IMR-90 (cell line): ENCODE measurements at places on chromosomes 12 and 14. TPM values are rescaled to one million over a fixed set of nuclear protein-coding genes. Genes with fewer than 3 reads are reported as not detected.

BDKRB2 gene
- total RNA-seq: 60.5 and 73.1 TPM in 2 replicates

DNA sequence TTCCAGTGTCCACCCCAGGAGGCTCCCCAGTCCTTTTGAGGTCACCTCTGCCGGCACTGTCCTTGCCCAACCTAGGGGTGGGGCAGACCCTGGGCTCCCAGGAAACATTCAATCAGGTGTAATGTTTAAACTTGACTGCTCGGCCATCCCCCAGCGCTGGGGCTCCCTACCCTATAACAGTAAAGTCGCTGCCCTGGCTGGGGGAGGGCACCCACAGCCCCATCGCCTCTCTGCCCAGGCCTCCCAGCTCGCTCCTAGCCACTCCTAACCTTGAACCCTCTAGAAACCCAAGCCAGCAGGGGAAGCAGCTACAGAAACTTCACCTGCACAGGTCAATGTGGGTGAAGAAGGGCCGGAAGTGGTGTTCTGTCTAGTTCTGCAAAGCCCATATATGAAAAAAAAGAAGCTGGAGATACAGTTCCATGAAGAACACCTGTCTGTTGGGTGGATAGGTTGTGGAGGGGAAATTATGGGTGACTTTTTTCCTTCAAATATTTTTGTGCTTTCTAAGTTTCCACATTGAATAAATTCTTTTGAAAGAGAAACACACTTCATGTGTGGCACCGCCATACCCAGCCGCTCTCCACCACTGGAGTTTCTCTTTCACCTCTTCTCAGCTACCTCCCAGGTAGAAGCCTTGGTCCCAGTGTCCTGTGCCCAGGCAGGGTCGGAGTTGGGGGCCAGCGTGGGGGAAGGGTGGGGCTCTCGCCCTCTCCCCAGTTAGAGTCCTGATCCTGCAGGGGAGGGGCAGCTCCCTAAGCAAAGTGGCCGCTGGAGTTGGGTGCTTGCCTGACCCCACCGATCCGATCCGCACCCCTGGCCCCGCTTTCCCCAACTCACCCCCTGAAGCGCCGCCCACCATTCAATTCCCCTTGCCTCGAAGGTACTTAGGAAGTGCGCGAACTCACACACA, 1.1 kb downstream of the CLMN start:
- peaks cover 20% of the 10 kb centered on the region for H3K27me3 ChIP-seq
- H3K27ac ChIP-seq: no peak overlapping the region
- H3K4me1 ChIP-seq: no peaks in the 10 kb centered on the region; the same call in 1 of the 2 replicates
- H3K36me3 ChIP-seq: no peaks in the 10 kb centered on the region
- DNase-seq: no peak

DNA sequence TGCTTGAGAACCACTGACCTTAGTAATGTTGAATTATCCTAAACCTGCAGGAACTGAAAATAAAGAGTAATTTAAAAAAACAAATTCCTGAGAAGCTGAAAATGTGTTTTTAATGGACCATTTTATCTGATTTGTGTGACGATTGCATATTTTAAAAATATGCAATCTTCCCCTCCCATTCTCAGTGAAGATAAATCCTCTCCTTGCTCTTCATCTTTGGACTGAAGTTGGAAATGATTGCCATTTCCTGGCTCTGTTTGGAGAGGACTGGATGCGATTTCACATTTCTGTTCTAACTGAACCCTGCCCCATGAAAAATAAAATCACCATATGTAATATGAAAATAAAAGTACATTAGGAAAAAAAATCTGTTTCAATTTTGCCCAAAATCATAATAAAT, 216.3 kb downstream of the SLC6A15 start:
- DNase-seq: no peak
- H3K27me3 ChIP-seq: no peaks in the 10 kb centered on the region
- no peaks in the 10 kb centered on the region for H3K4me1 ChIP-seq
- no peak overlapping the region for H3K4me3 ChIP-seq

GRCh38 chr12:128690641-128691040, 133.1 kb downstream of the SLC15A4 start:
- DNase-seq: no peak
- H3K27me3 ChIP-seq: no peaks in the 10 kb centered on the region
- H3K36me3 ChIP-seq: no peaks in the 10 kb centered on the region
- H3K4me1 ChIP-seq: no peaks in the 10 kb centered on the region
- no peak overlapping the region for H3K27ac ChIP-seq

DNA sequence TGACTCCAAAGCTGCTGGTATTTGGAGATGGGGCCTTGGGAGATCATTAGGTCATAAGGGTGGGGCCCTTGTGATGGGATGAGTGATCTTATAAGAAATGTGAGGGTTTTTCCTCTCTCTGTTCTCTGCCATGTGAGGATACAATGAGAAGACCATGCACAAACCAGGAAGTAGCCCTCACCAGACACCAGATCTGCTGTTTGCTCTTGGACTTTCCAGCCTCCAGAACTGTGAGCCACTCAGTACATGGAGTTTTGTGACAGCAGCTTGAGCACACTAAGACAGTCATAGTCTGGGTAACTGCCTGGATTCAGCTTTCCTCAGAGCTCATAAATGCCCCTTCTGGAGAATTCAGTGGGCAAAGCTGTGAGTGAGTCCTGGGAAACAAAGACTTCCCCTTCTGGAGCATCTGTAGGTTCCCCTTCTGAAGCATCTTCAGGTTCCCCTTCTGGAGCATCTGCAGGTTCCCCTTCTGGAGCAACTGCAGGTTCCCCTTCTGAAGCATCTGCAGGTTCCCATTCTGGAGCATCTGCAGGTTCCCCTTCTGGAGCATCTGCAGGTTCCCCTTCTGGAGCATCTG, 11.0 kb upstream of the PPP4R3A start:
- H3K27ac ChIP-seq: no peak overlapping the region
- H3K4me3 ChIP-seq: no peak overlapping the region
- H3K27me3 ChIP-seq: no peaks in the 10 kb centered on the region; the same call in 1 of the 2 replicates
- H3K36me3 ChIP-seq: no peaks in the 10 kb centered on the region
- no peaks in the 10 kb centered on the region for H3K4me1 ChIP-seq
- no peak for DNase-seq

SYCP3 gene
- under 0.01 TPM in 1 of 2 replicates, not detected in the other for total RNA-seq

DNA sequence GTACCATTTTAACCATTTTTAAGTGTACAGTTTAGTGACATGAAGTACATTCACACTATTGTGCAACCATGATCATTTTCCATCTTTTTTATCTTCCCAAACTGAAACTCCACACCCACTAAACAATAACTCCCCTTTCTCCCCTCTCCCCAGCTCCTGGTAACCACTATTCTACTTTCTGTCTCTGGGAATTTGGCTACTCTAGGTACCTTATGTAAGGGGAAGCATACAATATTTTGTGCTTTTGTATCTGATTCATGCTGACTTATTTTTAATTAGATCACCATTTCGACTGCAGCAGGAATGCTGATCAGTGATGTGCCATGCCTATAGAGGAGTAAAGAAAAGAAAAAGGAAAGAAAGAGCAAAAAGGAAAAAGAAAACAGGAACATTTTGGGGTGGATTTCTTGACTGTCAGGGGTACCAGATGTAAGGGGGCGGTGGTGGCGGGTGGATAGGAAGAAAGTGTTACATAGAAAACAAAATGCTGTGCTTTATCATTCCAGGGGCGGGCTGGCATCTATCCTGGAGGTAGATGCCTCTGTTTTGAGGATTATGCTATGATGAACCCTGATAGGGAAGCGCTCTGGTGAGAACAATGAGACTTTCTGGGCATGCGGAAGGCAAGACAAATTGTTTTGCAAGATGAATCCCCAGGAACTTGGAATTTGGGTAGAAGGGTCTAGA, 45.2 kb upstream of the CTDSP2 start:
- no peak overlapping the region for H3K4me3 ChIP-seq
- no peaks in the 10 kb centered on the region for H3K36me3 ChIP-seq
- H3K27ac ChIP-seq: no peak overlapping the region; the same call in 1 of the 2 replicates
- DNase-seq: no peak
- no peaks in the 10 kb centered on the region for H3K27me3 ChIP-seq

- no peak overlapping the region for H3K4me3 ChIP-seq
- peaks cover 60% of the 10 kb centered on the region for H3K36me3 ChIP-seq
- H3K27ac ChIP-seq: no peak overlapping the region
- no peaks in the 10 kb centered on the region; the same call in 1 of the 2 replicates for H3K4me1 ChIP-seq
Measured at GRCh38 chr14:101888182-101888581, 76.2 kb upstream of the DYNC1H1 start.

DNA sequence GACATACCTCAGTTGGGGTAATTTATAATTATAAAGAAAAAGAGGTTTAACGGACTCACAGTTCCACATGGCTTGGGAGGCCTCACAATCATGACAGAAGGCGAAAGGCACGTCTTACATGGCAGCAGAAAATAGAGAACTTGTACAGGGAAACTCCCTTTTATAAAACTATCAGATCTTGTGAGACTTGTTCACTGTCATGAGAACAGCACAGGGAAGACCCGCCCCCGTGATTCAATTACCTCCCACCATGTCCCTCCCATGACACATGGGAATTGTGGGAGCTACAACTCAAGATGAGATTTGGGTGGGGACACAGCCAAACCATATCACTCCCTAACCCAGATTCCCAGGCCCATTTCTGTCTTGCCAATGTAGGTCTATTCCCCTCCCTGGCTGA, 22.1 kb downstream of the MYO1H start:
- no peak for DNase-seq
- H3K27me3 ChIP-seq: peaks cover 7% of the 10 kb centered on the region
- no peaks in the 10 kb centered on the region for H3K4me1 ChIP-seq
- H3K27ac ChIP-seq: no peak overlapping the region
- H3K36me3 ChIP-seq: no peaks in the 10 kb centered on the region

DNA sequence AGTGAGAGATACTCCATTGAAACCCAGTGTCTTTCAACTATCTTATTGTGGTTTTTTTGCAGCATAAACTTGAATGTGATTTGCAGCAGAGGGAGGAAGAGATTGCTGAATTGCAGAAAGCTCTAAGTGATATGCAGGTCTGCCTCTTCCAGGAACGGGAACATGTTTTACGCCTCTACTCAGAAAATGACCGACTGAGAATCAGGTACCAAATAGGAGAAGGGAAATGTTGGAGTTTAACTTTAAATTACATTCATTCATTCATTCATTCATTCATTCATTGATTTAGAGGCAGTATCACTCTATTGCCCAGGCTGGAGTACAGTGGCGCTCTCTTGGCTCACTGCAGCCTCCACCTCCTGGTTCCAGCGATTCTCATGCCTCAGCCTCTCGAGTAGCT, 17.0 kb downstream of the CCDC77 start:
- H3K27ac ChIP-seq: no peak overlapping the region
- no peak overlapping the region for H3K4me3 ChIP-seq
- no peak for DNase-seq
- H3K27me3 ChIP-seq: no peaks in the 10 kb centered on the region
- no peaks in the 10 kb centered on the region for H3K4me1 ChIP-seq
- H3K36me3 ChIP-seq: peaks cover 18% of the 10 kb centered on the region

GRCh38 chr12:4984971-4985370, 58.7 kb upstream of the KCNA5 start:
- no peak for DNase-seq
- peaks cover 21% of the 10 kb centered on the region for H3K27me3 ChIP-seq
- no peak overlapping the region for H3K27ac ChIP-seq
- H3K4me3 ChIP-seq: no peak overlapping the region

DNA sequence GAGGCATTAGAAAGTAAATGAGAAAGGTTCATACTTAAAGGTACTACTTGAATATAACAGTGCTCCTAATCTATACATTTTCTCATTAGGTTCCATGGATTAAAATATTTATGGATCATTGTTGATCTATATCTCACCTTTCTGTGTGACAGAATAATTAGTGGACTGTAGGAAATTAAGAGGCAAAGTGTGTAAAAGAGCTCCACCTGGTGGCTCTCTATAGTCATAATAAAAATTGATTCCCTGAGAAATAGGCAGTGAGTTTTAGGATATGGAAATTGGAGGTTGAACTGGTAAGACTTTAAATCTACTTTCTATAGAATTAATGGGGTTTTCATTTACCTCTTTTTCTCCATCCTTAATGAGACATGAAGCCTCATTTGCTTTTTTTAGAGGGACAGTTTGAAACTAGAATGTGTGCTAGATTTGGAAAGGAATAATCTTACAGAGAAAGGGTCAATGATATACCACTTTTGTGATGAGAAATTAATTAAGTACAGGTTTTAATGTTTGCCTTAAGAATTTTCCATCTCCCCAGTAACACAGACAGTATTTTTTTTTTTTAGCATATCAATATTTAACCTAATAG, 11.8 kb upstream of the DERA start:
- no peak for DNase-seq
- peaks cover 4% of the 10 kb centered on the region; the same call in 1 of the 2 replicates for H3K4me1 ChIP-seq
- H3K4me3 ChIP-seq: no peak overlapping the region
- H3K36me3 ChIP-seq: peaks cover 38% of the 10 kb centered on the region

DNA sequence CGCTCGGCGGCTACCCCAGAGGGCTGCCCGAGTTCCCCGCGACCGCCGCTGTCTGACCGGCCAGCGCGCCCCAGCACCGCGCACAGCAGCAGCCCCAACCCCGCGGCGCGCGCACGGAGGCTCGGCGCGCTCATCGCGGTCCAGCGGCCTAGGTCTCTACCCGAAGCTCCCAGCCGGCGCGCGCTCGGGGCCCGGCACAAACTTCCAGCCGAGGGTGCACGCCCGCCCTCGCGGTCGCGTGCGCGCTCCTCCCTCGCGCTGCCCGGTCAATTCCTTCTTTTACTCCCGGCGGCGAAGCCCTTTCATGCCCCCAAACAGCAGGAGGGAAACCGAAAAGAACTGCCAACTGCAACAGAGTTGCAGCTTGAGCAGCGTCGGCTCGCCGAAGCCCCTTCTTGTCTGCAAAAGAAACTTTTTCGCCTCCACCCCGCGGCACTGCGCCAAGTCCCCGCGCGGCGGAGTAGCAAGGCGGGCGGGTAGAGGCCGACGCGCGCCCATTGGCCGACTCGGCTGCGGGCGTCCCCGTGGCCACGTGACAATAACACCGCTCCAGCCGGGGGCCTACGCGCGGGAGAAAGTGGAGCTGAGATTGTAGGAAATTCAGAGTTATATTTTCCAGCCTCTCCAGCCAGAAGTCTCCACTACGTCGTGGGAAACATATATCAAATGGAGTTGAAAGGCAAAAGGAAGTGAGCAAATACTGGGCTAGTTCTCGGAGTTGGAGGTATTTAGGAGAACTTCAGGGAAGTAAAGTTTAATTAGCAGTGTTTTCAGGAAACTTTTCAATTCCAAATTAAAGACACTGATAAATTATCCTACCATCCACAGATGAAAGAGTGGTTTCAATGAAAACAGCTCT, at the start of gene LRIG3:
Gene LRIG3, minus strand, starts transcription at position 403 of the 859 bp plus-strand sequence. Its CDS starts 269 bp downstream, at position 134.
- H3K27ac ChIP-seq: peak within 1 kb of the TSS; percentile 98
- peak; percentile 89 for DNase-seq
- H3K27me3 ChIP-seq: no peaks in the 10 kb centered on the region
- H3K4me1 ChIP-seq: no peaks in the 10 kb centered on the region; the same call in none of the 2 replicates
- peak within 1 kb of the TSS; percentile 80 for H3K4me3 ChIP-seq
- no peaks in the 10 kb centered on the region for H3K36me3 ChIP-seq

GRCh38 chr12:124438437-124439056, 128.9 kb downstream of the NCOR2 start:
- H3K27ac ChIP-seq: no peak overlapping the region
- H3K36me3 ChIP-seq: peaks cover 26% of the 10 kb centered on the region; the same call in 1 of the 2 replicates
- no peaks in the 10 kb centered on the region for H3K27me3 ChIP-seq
- no peak for DNase-seq
